PC-9 (cell line): ENCODE measurements at places on chromosomes 11 and 22.

DNA sequence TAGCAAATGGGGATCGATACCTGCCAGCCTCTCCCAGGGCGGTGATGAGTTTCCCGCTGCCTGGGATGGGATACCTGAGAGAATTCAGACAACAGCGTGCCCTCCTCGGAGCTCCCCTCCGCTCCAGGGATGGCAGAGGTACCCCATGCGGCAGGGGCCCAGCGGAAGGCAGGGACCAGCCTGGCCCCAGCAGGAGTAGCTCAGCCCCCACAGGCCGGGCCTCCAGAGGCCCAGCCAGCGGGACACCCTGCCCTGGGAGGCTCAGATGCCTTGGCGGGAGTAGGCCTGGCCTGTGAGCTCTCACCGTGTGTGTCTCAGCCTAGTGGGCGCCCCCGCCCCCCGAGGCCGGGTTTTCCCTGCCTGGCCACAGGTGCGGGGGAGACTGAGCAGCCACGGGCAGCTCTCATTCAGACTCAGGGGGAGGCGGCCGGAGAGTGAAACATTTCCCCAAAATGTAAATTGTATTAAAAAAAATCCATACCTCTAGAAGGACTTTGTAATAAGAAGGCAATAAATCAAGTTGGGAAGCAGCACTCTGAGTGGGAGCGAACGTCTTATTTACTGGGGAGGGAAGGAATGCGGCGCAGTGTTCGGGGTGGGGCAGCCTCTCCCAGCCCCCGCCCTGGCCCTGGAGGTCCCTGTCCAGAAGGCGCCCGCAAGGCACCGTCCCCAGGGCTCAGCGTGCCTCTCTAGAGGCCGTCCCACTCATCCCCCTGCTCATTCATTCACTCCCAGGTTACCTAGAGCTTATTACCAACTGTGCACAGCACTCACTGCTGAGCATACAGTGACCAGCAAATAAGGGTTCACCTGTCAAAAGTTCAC lies 888.0 kb downstream of the BRD1 start:
- no peak for DNase-seq

GRCh38 chr22:35742342-35743100 lies 24.8 kb downstream of the APOL5 start:
- peak; percentile 76 for DNase-seq

DNA sequence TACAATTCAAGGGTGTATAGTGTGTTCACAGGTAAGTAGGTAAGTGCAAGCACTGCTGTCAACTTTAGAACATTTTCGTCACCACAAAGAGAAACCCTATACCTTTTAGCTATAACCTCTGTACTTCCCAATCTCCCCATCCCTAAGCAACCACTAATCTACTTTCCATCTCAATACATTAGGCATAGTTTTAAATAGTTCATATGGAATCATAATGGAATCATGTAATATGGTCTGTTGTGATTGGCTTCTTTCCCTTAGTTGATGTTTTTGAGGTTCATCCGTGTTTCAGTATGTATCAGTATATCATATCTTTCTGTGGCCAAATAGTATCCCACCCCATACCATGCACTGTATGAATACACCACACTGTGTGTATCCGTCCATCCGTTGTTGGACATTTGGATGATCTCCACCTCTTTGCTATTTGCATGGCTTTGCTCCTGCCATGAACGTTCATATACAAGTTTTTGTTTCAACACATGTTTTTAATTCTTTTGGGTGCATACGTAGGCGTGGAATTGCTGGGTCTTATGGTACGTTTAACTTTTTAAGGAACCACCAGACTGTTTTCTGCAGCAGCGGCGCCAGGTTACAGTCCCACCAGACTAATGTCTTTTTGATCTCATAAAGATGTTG lies 27.7 kb upstream of the OPCML start:
- DNase-seq, result no peak

GRCh38 chr11:129315781-129316579 lies 59.7 kb upstream of the BARX2 start:
- DNase-seq, result peak; percentile 90

- DNase-seq, result no peak
Observed at GRCh38 chr11:36471577-36471976, 38.5 kb downstream of the TRAF6 start.

DNA sequence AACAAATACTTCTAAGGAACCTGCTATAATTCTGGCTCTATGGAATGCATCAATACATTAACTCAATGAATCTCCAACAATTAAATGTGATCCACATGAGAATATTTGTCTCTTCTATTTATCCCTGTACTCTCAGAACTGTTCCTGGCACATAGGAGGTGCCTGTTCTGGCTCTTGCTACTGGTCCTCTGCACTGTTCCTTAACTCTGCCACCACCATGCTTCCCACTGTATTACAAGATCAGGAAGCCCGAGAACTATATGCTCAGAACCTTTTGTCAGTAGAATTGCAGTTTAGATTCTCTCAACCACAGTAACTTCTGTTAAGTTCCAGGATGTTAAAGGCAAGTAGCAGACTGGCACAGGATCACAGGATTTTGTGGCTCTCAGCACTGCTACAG lies 376.3 kb upstream of the CCDC90B start:
- no peak for DNase-seq

DNA sequence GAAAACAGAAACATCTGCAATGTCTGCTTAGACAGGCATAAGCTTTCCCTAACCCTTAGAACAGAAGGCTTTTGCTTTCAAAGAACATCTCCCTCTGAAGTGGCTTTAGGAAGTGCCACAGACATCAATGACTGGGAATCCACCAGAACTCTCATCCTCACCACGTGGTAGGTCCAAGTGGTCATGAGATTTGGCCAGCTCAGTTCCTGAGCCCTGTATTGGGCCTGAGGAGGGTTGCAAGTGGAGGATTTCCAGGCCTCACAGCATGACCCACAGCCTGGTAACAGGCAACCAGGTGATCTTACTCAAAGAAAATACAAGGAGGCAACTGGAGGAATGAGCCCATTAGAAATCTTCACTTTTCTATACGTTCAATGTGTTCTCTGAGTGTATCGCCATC lies 1.6 kb downstream of the CASP1 start:
- no peak for DNase-seq

- no peak for DNase-seq
Observed at GRCh38 chr11:47253660-47254059, 4.1 kb upstream of the NR1H3 start.

DNA sequence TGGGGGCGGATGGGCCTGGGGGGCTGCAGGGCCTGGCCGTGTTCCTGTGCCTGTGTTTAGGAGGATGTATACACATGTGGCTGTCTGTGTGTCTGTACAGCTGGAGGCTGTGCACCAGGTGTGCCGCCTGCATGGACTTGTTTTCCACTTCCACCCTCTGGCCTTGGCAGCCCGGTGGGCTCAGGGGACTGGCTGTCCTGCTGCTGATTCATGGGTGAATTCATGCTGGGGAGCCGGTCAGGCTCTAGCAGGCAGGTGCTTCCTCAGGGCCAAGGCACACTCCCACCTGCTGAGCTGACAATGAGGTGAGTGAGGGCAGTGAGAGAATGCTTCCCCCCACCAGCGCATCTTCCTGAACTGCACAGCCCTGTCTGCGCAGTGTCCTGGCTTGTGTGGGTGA lies 88.4 kb downstream of the CCDC81 start:
- DNase-seq, result no peak

DNA sequence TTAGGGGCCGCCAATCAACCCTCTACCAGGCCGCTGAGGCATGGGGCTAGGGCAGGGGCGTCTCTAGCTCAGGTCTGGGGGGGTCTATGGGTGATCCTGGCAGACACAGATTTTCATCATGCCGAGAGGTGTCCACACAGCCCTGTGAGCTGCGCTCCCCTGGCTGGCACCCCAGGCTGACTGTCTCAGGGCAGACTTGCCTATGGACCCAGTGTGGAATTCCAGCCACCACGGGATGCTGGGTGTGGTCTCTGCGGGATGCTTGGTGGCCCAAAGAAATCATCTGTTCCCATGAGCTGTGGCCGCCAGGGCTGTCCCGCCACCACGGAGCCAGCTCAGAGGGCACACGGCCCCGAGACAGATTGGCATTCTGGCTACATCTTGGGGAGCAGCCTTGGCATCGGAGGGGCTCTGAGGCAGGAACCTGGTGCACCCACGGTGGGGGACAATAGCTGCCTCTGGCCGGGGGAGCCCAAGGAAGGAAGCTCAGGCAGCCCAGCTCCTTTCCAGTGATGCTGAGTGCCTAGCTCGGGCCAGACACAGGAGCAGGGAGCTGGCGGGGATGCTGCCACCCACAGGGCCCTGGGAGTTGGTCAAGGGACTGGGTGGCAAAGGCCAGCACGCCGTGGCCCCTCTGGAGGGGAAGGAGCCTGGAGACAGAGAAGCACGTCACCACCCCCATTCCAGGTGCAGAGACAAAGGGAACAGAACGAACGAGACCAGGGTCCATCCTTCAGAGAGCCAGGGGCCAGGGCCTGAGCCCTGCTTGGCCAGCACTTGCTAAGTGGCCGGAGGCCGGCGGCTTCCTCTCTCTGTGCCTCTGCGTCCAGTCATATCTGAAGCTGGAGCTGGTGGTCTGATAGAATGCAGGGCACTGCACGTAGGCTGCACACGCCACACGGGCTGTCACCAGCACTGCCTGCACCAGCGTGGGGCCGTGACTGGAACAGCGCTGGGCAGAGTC lies 64.4 kb upstream of the FGF3 start:
- DNase-seq, result peak; percentile 22

DNA sequence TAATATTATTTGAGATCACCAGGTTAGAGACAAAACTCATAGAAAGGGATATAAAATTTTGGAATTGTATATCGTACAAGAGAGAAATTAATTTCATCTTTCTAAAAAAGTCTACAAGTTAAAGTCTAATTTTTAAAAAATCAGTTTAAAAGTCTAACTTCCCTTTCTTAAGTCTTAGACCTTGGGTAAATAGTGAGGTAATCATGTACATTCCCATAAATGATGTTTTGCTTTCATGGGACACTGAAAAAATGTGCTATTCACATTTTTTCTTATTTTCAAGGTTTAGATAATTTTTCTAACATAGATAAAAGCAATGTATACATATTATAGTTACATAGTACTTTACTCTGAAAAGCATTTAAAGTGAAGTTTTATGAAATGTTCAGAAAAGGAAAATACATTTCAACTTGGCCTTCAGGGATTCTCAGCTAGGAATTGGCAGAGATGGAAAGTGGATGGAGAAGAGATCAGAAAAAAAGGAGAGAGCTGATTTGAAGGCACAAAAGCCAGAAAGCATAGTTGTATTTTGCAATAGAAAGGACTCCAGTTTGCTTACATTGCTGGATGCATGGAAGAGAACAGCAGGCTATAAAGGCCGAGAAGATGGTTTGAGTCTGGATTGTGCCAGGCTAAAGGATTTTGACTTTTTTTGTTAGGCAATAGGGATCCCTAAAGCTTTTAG lies 194.0 kb downstream of the CASP12 start:
- DNase-seq, result no peak

- no peak for DNase-seq
Observed at GRCh38 chr11:10982704-10983510, 125.1 kb upstream of the ZBED5 start.

DNA sequence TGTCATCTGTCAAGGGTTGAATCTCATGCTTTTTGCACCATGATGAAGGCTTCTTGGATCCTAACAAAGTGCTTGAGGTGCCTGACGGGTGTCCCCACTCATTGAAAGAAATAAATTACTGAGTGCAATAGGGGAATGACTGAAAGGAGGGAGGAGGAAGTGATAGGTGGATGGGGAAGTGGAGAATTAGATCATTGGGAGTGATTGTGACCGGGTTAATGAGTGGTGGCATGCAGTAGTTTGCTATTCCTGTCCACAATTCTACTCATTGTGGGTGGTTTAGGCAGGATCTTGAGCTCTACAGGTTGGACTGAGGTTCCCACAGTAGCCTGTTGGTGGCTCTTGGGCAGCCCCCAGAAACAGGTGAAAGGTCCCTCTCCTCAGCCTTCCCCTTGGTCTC lies 44.3 kb downstream of the THAP12 start:
- no peak for DNase-seq

GRCh38 chr11:57081356-57081755 lies 92.6 kb downstream of the OR5AK2 start:
- DNase-seq, result no peak

DNA sequence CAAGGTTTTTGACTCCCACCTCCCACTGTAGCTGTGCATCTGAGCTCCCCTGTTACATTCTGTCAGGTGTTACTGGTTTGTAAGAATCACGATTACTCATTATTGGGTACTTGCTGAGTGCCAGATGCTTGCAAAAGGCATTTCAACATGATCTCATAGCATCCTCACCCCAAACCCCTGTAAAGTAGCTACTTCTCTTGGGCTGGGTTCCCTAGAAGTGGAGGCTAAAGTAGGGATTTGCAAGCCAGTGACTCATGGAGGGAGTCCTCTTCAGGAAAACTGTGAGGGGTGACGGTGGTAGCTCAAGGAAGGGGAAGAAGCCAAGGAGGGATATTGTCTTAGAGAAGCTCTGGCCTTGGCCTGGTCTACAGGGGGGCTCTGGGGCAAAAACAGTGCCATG lies 78.6 kb downstream of the TIMP3 start:
- no peak for DNase-seq

DNA sequence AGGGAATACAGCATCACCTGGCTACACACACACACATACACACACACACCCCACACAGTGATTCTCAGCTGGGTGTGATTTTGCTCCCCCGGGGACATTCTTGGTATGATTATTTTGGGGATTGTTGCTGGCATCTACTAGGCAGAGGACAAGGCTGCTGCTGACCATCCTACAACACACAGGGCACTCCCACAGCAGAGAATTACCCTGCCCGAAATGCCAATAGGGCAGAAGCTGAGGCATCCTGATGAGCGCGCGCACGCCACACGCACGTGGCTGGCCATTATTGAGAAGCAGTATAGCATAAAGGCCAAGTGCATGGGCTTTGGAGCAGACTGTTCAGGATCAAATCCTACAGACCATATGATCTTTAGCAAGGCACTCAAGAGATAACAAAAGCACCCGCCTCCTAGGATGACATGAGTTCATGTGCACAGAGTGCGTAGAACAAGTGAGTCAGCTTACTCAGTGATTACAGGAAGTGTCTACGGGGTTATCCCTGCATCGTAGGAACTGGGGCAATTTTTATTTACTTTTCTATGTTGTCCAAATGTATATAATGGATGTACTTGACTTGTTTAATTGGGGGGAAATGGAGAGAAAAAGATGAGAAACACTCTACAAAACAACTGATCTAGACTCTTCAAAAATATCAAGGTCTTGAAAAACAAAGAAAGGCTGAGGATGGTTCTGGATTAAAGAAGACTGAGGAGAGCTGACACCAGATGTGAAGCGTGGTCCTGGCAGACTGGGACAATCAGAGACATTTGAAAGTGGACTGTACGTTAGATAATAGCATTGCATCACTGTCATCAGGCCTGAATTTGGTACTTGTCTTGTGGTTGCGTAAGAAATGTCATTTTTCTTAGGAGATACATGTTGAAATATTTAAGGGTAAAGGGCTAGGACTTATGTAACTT lies 7.2 kb upstream of the EHD1 start:
- DNase-seq, result no peak

GRCh38 chr11:95282291-95282751 lies 51.3 kb upstream of the SESN3 start:
- DNase-seq, result no peak
